HS-5 (cell line): ENCODE measurements at places on chromosomes 7 and 10.

GRCh38 chr10:131787961-131788360 is 112.8 kb upstream of the PPP2R2D start:
- DNase-seq = no peak

DNA sequence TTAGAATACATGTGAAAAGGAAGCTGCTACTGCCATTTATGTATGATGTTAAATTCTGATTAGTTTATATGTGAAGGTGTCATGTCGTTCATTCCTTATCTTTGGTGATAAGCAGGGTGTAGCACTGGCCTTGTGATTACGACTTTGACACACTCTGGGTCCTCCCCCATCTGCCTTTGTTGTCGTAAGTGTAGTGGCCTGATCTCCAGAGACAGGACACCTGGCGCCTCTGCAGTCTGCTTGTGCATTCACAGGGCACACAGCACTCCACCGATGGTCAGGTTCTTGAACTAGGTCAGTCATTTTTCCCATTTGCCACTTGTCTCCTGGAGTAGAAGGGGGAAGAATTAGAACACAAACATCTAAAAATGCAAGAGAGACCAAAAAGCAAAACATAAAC is 186.0 kb downstream of the PRKCQ start:
- DNase-seq = no peak

GRCh38 chr10:96556003-96556402 is 30.8 kb downstream of the TM9SF3 start:
- no peak for DNase-seq

GRCh38 chr10:287814-288213 is 152.6 kb downstream of the ZMYND11 start:
- DNase-seq = no peak

- DNase-seq = no peak
These were observed 97.0 kb upstream of the AMPH start for GRCh38 chr7:38728145-38728544.

DNA sequence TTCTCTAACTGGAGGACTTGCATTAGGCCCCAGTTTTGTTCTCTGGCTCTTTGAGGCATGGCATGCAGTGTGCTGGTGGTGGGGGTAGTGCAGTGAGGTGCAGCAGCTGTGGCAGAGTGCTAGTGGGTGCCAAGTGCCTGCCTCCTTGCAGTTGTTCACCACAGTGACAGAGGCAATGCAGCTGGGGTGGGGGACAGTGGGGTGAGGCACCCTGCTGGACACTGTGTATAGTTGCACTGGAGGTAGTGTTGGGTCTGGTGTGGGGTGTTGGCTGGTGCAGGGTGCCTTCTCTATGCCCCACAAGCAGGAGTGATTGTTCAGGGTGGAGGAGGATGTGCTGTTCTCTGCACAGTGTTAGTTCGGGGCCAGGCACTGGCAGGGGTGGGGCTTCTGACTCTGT is 21.7 kb upstream of the KEL start:
- DNase-seq = no peak

- no peak for DNase-seq
These were observed 545.5 kb downstream of the TCERG1L start for GRCh38 chr10:130766071-130766470.

- DNase-seq = no peak
These were observed 825 bp downstream of the MRPL32 start for GRCh38 chr7:42932811-42933591.

GRCh38 chr10:17153321-17153720 is 23.7 kb upstream of the CUBN start:
- DNase-seq = no peak

GRCh38 chr7:139124084-139124914 is 14.8 kb upstream of the ZC3HAV1 start:
- no peak for DNase-seq

DNA sequence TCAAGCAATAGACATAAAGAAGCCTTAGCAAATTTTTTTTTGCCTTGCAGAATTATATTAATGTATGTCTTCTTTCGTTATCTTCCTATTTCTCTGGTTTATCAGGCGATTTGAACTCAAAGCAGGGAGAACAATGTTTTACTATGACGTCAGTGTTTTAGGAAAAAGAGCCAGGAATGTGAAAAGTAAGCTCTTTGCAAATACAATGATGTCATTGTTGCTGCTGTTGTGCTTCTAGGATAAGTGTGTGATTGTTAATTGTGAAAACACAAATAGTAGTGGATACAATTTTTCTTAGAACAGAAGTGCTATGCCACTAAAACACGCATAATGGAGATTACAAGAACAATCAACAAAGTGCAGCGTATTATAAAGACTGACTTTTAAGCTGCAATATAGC is 9.5 kb upstream of the AUTS2 start:
- DNase-seq = no peak

DNA sequence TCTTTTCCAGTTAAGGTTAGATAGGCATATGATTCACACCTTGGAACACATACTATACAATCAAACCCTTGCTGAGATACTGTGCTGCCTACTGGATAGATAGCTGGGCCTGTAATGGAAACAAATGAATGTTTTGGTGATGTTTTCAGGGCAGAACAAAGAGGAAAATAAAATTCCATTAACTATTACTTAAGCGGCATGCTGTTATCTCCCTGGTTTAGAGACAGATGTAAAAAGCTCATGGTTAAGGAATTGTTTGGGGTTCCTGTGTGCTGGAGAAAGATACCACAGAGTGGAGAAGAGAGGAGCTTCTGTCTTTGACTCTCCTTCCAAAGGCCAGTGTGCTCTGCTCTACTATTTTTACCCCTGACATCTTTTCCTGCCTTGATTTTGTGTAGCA is 341.1 kb downstream of the PLXDC2 start:
- no peak for DNase-seq

- no peak for DNase-seq
These were observed 90.0 kb downstream of the CCDC71L start for GRCh38 chr7:106570948-106571418.
